ENCODE measurements at places on chromosomes 1 and 21.
A peak's percentile ranks its signal among the peaks of the same experiment; 100 is the strongest.

- DNase-seq, result no peak
Observed at GRCh38 chr1:193471981-193472380, 285.6 kb upstream of the B3GALT2 start.

DNA sequence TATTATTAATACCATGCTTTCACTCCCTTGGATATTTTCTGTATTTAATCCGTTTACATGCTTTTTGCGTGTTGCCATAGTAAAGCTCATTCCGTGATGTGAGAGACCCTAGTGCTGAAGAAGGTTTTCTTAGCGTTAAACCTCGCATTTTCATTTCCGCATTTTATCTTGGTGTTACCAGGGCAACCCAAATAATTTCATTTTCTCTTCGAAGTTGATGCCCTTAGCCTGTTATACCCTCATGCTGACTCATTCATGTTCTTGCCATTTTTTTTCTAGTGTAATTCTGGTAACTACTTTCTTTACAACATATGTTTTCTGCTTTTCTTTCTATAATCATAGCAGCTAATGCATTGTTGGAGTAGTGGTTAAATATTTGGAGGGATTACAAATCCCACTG lies 37.2 kb downstream of the LRRC8C start:
- no peak for DNase-seq

DNA sequence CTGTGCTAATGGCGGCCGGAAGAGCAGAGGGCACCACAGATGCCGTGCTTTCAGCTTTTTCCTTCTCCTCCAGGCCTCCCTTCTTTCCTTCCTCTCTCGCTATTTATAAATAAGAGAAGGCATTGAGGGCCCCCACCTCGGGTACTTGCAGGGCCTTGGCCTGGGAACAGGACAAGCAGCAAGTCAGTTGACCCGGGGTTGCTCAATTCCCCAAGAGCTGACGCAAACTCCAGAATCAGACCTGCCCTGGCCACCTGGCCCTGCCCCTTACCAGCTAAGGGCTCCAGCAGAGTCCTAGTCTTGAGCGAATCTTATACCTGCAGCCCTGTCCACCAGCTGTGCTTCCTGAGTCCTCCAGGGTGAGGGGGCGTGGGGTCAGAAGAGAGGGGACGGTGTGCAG lies 13.5 kb downstream of the TNFRSF1B start:
- no peak for DNase-seq

GRCh38 chr21:44926331-44927101 lies 5.8 kb upstream of the ITGB2 start:
- DNase-seq, result no peak

- no peak for DNase-seq
Observed at GRCh38 chr1:180988253-180988752, 34.4 kb downstream of the STX6 start.

GRCh38 chr1:58538821-58539220 lies 7.7 kb downstream of the OMA1 start:
- DNase-seq, result no peak

- DNase-seq, result peak; percentile 11
Observed at GRCh38 chr1:47232187-47232874, at the start of gene TAL1. TAL1 (minus strand) TSS chr1:47232225; CDS start chr1:47225888, 6,337 bp downstream.

DNA sequence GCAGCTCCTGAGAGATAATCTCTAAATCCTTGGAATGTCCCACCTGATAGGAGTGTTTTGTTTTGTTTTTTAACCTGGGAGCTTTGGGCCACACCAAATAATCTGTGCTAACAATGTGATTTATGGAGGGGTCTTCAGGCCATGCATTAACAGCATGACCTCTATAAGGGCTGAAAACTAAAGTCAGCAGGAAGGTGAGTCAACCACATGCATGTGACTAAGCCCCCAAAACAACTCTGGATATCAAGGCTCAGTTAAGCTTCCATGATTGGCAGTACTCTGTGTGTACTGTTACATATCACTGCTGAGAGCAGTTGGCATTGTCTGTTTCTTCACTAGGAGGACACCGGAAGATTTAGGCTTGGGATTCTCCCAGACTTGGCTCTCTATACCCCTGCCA lies 10.7 kb downstream of the AUNIP start:
- no peak for DNase-seq

DNA sequence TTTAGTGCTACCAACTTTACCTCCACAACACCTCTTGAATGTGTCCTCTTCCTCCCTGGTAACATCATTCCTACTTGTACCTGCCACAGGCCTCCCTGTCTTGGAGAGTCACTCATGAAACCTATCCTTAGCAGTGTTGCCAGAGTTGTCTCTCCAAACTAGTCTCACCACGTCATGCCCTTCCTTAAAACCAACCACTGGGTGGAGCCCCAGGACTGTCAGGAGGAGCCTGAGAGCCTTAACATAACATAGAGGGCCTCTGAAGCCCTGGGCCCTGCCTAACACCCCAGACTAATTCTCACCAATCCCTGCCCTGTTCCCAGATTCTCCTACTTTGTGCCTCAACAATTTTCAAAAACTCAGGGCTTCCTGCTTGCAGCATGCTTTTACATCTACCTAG lies 65.3 kb downstream of the ZNF697 start:
- peak; percentile 32 for DNase-seq

DNA sequence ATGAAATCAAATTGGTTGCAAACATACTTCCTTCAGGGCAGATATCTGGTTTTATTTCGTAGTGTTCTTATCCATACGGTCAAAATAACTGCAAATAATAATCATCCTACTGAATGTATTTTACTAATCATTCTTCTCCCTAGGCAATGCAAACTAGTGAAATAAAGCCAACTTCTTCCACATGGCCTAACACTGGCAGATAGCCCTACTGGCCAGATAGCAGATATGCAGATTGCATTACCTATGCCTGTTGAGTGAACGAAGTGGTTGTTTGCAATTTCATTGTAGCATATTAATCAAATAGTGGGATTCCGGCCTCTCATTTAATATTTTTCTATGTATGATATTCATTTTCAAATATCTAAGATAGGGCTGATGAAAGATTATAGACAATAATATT lies 116.2 kb downstream of the CENPF start:
- no peak for DNase-seq

DNA sequence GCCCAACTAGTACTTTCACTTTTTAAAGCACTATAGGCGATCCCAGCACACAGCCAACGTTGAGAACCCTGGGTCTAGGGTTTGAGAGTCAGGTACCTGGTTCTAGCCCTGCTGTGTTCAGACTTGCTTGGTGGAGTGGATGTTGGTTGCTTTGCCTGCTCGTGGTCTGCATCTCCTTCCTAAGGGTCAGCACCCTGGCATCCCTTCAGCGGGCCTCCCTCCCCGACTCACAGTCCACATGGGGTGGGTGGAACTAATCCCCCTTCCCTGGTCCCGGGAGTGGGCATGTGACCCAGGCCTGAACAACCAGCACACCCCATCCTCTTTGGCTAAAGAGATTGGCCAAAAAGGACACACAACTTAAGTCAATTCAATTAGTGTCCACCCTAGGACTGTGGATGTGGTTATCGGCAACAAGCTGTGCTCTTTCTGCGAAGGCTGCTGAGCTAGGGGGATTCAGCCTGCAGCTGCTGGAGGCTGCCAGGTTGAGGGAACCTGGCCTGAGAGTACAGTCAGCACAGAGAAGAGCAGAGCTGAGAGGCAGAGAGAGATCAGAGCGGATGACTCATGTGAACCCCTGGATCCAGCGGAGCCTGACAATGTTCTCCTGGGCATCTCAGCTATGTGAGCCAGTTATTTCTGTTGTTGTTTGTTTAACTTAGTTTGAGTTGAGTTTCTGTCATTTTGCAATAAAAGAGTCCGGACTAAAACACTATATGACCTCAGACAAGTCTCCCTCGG lies 138.9 kb downstream of the ACTL8 start:
- DNase-seq, result peak; percentile 37

GRCh38 chr21:39843483-39843882 lies 23.8 kb upstream of the PCP4 start:
- no peak for DNase-seq

DNA sequence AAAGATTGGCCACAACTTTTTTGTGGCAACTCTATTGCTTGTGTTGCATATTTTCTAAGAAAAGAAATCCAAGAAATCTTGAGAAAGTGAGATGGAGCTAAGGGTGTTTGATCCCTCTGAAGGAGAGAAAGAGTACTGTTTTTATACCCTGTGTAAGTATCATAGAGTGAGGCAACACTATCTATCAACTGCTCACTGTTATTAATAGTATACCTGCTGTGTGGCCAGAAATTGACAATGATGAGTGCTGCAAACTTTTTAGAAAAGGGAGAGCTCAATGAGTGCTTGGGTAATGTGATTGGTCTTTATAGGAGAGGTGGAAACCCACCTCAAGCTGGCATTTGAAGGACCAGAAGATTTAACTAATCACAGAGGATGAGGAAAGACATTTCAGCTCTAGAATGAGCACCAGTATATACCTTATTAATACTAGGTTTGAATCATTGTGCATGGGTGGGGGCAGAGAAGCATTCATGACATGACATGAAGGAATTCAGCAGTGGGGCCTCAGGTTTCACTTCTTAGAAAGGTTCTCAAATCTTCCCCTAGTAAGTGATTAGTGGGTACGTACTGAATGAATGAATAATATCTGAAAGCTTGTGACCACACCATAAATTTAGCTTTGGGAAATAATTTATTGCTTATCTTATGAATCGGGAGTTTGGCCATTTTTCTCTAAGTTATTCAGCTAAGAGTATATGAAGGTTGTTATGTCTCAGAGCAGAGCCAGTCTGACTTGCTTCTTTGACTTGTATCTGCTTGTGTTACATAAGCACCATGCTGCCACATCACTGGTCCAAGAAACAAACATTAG lies 169.2 kb upstream of the SGIP1 start:
- DNase-seq, result no peak

DNA sequence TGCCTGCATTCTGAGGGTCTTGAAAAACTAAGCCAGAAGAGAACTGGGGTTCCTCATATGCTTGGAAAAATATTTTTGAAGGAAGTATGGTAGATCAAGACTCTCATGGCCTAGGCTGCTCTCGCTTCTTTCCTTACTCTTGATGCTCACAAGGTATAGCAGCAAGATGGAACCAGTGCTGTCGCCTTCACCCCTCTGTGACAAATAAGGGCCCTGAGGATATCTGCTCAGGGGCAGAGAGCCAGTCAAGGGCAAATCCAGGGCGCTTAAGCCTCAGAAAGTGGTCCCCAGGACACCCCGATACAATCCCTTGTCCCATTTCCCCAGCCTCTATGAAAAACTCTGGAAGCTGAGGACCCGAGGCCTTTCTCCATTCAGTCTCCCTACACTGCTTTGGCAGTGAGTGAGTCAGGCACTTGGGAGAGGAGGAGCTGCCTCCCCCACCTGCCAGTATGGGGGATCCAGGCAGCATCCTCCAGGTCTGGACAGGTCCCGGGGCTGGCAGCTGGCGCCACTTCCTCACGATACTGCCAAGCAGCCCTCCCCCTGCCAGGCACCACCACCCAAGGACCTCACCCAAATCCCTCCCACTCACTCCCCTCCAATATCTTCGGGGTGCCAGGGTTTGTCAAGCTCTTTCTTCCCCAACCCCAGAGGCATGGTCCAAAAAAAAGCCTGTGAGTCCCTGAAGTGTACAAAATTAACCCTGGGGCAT lies 1.3 kb downstream of the IGSF9 start:
- DNase-seq, result no peak

- DNase-seq, result no peak
Observed at GRCh38 chr1:195328681-195329080, 1279.6 kb downstream of the KCNT2 start.

GRCh38 chr1:175195281-175195680 lies 2.7 kb upstream of the KIAA0040 start:
- no peak for DNase-seq

DNA sequence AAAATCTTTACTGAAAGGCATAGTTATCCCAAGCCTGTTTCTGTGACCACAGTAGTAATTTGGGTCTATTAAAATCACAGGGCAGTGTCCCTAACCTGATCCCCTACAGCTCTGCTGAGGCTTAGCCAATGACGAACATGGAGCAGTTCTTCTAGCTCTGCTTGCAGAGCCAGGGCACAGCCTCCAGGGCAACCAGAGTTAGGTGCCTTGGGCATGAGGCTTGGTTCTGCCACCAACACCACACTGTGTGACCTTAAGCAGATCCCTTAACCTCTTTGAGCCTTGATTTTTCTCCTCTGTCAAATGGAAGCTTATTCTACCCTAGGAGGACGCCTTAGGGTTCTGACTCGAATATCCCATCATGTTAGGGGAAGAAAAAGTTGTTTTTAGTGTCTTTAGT lies 86.7 kb upstream of the TLR5 start:
- no peak for DNase-seq

DNA sequence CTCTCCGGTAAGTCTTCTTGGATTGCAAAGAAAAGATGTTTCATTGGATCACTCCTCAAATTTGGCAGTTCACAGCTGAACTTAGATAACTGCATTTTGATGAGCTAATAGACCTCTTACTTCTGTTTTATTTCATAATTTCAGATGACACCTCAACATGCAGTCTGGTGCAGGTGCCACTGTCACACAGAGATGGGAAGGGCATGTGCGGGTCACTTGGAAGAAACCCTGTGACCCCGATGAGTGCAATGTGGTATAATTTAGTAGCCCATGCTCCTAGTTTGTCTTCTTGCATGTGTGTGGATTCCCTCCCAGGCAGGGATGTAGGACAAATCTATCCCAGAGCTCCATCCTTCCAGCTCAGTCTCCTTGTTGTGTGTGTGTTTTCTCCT lies 481 bp upstream of the SLAMF1 start:
- DNase-seq, result no peak

DNA sequence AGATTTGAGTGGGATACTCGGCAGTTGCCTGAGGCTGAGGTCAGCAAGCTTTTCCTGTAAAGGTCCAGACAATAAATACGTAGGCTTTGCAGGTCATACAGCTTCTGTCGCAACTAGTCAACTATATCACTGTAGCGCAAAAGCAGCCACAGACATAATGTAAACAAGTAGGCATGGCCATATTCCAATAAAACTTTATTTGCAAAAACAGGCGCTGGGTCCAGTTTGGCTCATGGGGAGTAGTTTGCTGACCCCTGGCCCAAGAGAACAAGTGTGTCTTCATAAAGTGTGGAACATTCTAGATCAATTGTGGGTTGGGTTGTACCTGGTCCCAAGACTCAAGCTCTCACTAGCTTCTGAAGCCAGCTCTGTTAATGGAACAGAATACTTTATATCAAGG lies 78.8 kb downstream of the MIS18A start:
- DNase-seq, result no peak

- DNase-seq, result no peak
Observed at GRCh38 chr21:15935530-15935929, 205.7 kb downstream of the USP25 start.

DNA sequence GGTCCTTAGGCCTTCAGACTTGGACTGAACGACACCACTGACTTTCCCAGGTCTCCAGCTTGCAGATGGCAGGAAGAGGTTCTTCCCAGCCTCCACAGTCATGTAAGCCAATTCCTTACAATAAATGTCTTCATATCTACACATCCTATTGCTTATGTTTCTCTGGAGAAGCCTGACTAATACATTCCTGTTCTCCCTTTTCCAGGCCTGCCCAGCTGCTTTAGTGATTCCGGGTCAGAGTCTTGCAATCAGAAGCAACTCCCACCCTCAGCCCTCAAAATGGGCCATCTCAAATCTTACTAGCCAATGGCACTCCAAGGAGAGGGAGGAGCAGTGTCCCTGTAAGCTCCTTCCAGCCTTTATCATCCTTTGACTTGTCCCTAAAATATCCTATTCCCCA lies 16.4 kb upstream of the CPT2 start:
- no peak for DNase-seq

- no peak for DNase-seq
Observed at GRCh38 chr1:235131961-235132360, 3.3 kb upstream of the TOMM20 start.

- peak; percentile 70 for DNase-seq
Observed at GRCh38 chr1:20640183-20640597, 6.9 kb downstream of the PINK1 start.

- DNase-seq, result no peak
Observed at GRCh38 chr1:201359031-201359872, 18.2 kb downstream of the TNNT2 start.

Measured in AG08396 (cell line).